Suppressor macrophage (primary cell): ENCODE measurements at places on chromosomes 3 and 15.
A peak's percentile ranks its signal among the peaks of the same experiment; 100 is the strongest.

GRCh38 chr3:149462051-149462450 is 12.4 kb upstream of the TM4SF4 start:
- no peak for DNase-seq

DNA sequence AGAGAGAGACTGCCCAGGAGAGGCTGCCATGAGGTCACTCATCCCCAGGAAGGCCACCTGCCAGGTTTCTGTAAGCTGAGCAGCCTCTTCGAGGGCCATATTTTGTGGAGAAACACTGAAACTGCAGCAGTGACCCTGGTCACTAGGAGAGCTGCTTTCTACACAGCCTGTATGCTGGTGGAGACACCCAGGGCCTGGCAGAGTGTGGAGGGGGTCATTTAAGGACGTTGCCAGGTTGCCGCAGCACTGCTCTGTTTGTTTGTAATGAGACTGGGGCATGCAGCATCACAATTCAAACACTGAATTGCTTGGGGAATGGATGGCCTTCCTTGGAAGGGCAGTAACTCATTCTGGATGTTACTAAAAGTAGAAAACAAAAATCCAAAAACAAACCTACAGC is 104.9 kb upstream of the TRIM42 start:
- no peak for DNase-seq

DNA sequence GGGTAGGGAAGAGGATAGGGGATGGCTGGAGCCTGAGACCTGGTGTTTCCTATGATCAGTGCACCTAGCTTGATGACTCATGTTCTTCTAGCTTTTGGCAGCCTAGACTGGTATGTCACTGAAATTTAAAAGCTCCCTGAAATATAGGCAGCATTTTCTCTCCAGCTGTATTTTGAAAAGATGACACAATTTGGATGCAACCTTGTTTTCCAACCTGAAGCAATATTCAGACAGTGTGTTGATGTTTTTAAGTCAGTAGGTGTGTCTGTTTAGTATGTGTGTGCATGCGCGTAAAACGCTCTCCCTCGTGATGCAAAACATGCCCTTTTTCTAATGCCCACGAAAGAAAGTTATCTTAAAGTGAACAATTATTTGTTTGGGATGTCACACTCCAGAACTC is 58.5 kb downstream of the RPL22L1 start:
- no peak for DNase-seq

- DNase-seq = no peak
Observed at GRCh38 chr15:62976301-62976881, 66.2 kb upstream of the TPM1 start.

- no peak for DNase-seq
Observed at GRCh38 chr3:62951037-62951613, 75.9 kb upstream of the CADPS start.

DNA sequence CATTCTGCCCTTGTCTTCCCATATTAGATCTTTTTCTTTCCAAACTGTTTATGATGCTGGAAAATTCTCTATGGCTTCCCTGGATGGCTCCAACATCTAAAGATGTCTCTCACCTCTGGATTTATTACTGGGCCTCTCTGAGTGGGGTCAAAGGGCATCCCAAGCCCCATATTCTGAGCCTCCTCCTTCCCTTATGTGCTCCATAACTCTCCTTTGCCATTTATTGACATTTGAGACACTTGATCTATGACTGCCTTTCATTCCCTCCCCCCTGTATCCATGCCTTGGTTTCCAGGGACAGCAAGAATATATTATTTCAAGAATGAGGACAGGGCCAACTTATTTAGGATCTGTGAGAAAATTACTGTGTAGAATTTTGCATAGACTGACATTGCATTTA is 369.3 kb upstream of the ONECUT1 start:
- DNase-seq = no peak

GRCh38 chr3:99475229-99475628 is 163.2 kb upstream of the COL8A1 start:
- DNase-seq = no peak

GRCh38 chr3:157201648-157202278 is 41.8 kb upstream of the CCNL1 start:
- DNase-seq = peak; percentile 36

DNA sequence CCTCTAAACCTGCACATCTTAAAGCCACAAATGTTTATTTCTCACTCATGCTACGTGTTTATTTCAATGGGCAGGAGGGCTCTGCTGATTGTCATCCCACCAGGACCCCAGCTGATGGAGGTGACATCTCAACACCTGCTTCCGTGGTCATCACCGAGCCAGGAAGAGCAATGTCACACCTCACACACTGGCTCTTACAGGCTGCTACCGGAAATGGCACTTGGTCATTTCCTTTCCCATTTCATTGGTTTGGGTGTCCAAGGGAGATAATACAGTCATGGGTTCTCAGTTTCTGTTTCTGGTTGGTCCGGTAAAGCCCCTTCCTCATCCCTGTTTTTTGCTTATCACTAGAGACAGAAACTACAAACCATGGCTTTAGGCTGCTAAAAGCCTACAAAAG is 41.9 kb downstream of the ABHD2 start:
- no peak for DNase-seq

DNA sequence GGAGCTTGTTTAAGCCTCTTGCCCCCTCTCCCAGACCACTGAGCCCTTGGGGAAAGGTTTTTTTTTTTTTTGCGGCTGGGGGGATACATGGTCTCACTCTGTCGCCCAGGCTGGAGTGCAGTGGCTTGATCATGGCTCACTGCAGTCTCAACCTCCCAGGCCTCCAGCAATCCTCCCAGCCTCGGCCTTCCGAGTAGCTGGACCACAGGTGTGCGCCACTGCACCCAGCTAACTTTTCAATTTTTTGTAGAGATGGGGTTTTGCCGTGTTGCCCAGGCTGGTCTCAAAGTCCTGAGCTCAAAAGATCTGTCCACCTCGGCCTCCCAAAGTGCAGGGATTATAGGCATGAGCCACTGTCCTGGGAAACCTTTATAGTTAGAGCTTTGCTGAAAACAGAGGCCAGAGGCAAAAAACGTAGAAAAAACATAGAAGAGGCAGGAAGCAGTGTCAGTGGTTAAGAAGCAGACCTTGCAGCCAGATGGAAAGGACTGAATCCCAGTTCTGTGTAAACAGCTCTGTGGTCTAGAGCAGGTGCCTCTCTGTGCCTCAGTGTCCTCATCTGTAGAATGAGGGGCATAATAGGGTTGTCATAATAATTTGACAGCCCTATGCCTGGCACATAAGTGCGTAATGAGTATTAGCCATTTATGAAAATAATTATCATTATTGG is 33.1 kb downstream of the CMTM7 start:
- no peak for DNase-seq

- DNase-seq = no peak
Observed at GRCh38 chr15:99436542-99437314, 129.1 kb upstream of the MEF2A start.

GRCh38 chr3:49476563-49476962 is 6.5 kb downstream of the DAG1 start:
- DNase-seq = peak; percentile 67

- DNase-seq = peak; percentile 38
Observed at GRCh38 chr15:83107841-83108181, 366 bp downstream of the TM6SF1 start.

DNA sequence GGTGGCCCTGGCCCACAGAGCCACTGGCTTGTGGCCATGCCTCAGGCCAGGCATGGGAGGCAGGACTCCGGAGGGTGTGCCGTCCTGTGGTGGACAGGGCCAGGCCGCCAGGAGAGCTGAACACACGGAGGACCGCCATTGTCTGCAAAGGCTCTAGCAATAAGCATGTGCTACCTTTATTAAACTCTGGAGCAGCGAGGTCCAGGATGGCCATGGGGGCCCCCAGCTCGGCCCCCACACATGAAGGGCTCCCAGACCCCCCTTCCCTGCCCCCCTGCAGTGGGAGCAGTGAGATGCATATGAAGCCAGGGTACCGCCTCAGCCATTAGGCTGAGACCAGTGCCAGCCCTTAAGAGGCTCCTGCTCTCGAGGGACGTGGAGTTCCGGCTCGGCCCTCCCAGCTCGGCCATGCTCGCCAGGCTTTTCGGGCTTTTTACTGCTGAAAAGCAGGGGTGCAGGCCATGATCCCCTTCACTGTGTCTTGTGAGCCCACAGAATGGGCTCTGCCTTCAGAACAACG is 2.7 kb downstream of the AMIGO3 start:
- no peak for DNase-seq

GRCh38 chr15:71274448-71274798 is 159.2 kb downstream of the THSD4 start:
- DNase-seq = no peak

DNA sequence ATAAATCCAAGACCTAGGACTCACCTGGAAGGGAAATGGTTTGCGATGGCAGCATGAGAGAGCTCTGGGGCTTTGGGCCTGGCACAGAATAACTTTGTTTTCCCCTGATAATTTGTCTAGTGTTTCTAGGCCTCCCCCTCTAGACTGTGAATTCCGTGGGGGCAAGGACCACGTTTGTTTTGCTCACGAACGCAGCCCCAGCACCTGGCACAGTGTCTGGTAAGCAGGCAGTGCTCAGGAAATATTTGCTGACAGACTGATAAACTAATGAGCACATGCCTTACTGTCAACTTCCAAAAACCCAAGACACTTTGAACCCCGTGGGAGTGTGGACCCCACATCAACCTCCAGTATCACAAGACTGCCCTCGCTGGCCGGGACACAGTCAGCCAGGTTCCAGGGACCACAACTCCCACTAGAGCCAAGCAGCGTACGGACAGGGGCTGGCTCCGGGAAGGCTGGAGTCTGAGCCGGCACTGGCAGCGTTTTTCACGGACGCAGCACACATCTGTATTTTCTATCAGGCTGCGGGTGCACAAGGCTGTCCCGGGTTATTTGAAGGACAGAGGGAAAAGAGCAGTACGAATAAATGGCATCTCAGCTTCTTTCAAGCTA is 146.5 kb downstream of the XXYLT1 start:
- no peak for DNase-seq

DNA sequence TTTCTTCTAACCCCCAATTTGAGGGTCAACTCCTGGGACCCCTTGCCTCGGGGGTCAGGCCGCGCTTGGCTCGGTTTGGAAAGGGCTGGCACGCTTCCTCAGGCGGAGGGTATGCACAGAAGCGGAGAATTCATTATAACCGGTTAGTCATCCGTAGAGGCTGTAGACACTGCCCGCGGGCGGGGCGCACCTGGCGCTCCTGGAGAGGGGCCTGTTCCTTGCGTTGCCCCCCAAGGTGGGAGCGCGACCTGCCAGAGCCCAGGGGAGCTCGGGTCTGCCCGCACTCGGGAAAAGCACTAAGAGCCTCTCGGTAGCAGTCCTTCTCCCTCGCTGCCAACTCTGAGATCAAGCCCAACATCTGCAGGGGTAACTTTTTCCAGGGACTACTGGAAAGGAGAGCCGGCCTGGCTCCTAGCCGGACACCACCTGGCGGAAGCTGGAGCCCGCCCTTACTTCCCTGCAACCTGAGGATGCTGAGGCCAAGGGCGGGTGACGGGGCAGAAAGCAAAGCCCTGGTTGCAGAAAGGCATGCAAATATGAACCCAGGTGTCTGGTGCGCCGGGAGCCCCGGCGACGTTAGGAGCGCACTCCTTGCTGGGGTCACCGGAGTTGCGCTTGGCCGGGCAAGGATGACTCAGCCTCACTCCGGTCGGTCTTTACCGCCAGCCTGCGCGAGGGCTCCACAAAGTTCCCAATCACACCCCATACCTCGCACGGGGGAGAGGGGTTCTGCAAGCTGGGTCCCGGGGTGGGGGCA is 1.5 kb upstream of the CACNA2D3 start:
- no peak for DNase-seq

DNA sequence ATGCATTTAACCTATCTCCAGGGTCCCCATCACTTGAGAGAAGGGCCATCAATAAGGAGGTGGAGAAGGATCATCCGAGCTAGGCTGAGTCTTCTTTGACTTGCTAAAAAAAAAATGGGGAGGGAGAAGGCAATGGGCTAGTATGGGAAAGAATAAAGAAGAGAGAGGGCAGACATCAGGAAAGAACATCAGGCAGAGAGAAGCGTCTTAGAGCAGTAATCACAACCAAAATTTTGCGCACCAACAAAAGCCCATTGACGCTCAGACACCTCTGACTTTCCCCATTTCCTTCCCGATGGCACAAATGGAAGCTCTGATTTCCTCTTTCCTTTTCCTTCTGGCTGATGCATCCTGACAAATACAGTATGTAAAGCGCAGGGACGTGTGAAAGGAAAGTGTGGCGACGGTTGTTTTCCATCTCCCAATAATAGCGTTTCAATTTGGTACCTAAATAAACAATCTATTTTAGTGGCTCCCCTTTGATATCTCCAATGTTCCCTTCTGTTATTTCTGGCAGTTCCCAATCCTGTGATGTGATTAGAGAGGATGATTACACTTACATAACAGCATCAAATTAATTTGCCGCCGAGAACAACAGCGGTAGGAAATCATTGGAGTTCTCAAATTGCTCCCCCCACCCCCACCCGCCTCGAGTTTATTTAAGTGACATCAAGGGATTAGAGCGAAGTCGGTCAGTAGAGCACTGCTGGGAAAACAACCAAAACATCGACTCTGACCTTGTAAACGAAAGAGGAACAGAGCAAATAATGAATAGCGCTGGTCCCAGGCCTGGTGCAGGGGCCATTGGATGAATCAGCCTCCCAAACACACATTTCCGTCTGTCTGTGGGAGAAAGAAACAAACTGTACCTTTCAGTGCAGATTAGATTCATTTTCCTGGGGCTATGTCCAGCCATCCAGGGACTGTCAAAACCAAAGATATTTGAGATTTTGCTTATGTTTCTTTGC is 273.3 kb upstream of the ICE2 start:
- DNase-seq = no peak

DNA sequence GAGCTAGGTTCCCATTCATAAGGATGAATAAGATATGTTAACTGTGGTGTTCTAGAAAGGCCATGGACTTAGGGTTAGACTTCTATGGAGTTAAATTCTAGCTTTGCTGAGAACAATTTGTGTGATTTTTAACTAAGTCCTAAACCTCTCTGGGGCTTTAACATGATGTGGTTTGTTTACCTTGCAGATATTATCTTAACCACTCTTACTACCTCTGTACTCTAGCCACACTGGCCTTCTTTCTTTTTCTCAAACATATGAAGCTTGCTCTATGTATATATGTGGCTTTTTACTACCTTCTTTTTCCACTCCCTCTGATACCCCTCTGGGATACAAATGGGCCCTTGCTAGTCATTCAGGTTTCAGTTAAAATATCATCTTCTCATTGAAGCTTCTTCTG is 108.4 kb downstream of the ZNF609 start:
- DNase-seq = no peak

- DNase-seq = no peak
Observed at GRCh38 chr3:127905556-127905955, 9.5 kb upstream of the KBTBD12 start.

DNA sequence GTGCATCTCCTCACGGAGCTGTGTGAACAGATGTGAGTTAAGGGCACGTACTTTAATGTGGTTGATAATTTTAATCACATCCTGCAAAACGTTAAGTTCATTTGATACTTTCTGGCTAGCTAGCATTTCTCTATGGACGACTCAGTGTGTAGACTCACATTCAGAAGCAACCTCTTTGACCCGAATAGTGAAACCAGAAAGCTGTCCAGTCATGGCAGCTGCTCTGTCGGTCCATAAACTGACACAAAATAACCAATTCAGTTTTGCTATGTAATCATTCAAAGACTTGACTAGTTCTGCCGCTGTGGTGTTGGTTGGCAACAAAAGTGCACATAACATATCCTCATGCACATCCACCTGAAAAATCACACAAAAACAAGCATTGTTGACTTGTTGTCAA is 3.7 kb upstream of the GFM1 start:
- DNase-seq = no peak
